ENCODE measurements at places on chromosomes 1 and 21. TPM values are rescaled to one million over a fixed set of nuclear protein-coding genes. Genes with fewer than 3 reads are reported as not detected.

The LRP8 gene
- 19.8 TPM for total RNA-seq

The PTGER3 gene
- 0.10 TPM for total RNA-seq

The CDK18 gene
- 2.3 TPM for total RNA-seq

The RAB7B gene
- total RNA-seq, result not detected

The NPPA gene
- total RNA-seq, result not detected

The MPL gene
- not detected for total RNA-seq

The NFASC gene
- not detected for total RNA-seq

The TRIM63 gene
- not detected for total RNA-seq

The FBXO28 gene
- total RNA-seq, result 32.4 TPM

The ADAM30 gene
- total RNA-seq, result not detected

The CAMK1G gene
- total RNA-seq, result not detected

The TNNT2 gene
- total RNA-seq, result not detected

The MYOG gene
- not detected for total RNA-seq

Data from T-cell (primary cell).